ENCODE measurements at places on chromosomes 11 and 22.

- DNase-seq = no peak
Observed at GRCh38 chr11:11290354-11290753, 62.7 kb downstream of the CSNK2A3 start.

DNA sequence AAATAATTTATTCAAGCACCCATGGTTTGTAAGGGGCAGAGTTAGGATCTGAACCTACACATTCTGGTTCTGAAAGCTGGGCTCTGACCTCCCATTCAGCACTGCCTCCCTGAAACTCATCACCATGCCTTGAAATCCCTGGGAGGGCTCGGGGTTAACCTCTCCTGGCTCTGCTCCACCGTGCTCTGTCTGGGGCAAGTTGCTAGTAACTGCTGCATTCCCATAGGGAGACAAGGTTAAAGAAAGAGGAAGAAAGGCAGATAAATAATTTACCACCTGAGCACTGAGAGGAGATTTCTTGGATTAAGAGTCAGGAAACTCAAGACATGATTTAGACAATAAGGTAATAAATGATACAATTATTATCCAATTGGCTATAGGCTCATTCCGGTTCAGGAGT lies 199.3 kb downstream of the KIF18A start:
- no peak for DNase-seq

- no peak for DNase-seq
Observed at GRCh38 chr11:68565768-68566167, 105.2 kb downstream of the PPP6R3 start.

DNA sequence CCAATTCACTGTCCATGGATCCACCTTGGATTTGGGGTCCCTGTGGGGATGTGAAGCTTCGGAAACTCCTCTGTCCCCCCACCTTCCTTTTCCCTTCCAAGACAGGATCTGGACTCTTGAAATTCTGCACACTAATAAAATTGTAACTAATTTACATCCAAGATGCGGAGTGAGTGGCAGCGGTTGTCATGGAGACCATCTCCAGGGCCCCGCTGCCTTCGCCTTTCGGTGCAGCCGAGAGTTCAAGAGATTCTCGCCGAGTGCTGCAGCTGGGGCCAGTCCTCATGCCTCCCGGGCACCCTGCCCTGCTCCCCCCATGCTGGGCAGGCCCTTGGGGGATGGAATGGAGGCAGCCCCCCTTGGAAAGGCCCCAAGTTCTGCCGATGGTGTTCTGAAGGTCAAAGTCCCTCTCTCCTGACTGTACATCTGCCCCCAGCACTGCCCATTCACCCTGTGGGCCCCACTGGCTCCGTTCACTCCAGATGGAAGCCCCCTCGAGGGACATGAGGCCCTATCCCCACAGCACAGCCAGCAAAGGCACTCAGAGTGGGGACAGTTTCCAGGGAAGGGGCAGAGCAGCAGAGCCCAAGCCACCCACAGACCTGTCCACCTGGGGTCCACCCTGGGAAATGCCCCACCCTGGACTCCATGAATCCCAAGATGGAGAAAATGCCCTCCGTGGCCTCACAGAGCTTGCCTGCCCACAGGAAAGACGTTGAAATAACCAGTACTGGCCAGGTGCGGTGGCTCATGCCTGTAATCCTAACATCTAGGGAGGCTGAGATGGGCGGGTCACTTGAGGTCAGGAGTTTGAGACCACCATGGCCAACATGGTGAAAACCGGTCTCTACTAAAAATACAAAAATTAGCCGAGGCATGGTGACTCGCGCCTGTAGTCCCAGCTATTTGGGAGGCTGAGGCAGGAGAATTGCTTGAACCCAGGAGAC lies 25.9 kb downstream of the IGLL1 start:
- peak; percentile 12 for DNase-seq

GRCh38 chr11:104343578-104343977 lies 179.6 kb upstream of the PDGFD start:
- DNase-seq = no peak

GRCh38 chr11:37595845-37596244 lies 997.8 kb upstream of the RAG2 start:
- DNase-seq = no peak

DNA sequence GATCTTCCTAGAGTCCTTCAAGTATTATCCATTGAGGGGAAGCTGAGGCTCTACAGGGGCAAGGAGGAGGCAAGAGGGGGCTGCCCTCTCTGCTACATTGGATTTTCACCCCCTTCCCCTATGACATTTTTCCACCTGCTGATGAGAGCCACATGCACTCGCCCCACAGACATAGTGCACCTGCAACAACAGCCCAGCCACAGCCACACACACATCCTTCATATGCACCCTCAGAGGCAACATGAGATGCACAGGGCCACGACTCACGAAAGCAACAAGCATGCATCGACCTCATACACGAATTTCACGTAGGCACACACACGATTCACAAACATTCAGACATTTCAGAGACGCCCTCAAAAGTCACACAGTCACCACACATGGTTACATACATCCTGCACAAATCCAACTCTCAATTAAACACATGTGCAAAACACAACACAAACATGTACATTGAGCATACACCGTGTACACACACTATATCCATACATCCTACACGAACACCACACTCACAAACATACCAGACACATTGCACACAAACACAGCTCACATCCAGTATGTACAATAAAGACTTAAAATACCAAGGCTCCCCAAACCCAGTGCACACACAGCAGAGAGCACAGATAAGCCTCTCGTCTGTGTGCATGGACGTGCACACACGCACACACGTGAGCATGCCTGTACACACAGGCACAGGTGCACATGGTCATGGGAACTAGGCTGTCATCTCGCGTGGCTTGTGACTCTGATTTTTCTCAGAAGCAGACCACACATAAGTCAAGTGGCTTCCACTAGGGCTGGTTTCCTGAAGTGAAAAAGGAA lies 6.3 kb upstream of the LRRC32 start:
- no peak for DNase-seq

GRCh38 chr22:36331912-36332622 lies 55.7 kb downstream of the MYH9 start:
- peak; percentile 58 for DNase-seq

GRCh38 chr11:79206951-79207350 lies 233.9 kb downstream of the TENM4 start:
- DNase-seq = no peak

DNA sequence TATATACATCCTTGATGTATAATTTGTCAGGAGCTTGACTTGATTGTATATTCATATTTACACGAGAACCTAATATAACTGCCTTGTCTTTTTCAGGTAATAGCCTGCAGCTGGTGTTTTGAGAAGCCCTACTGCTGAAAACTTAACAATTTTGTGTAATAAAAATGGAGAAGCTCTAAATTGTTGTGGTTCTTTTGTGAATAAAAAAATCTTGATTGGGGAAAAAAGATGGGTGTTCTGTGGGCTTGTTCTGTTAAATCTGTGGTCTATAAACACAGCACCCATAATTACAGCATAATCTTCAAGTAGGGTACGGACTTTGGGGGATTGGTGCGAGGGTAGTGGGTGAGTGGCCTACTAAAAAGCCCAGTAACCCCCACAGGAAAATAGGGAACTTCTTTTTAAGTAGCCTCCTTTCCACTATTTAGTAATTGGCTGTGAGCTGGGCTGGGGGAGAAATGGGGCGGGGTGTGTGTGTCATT lies 7.5 kb downstream of the MALAT1 start:
- peak; percentile 59 for DNase-seq
